ENCODE measurements at places on chromosomes 4 and X.
A peak's percentile ranks its signal among the peaks of the same experiment; 100 is the strongest.

- peak; percentile 48 for DNase-seq
Measured at GRCh38 chr4:133320576-133321170, 171.6 kb downstream of the PCDH10 start.

DNA sequence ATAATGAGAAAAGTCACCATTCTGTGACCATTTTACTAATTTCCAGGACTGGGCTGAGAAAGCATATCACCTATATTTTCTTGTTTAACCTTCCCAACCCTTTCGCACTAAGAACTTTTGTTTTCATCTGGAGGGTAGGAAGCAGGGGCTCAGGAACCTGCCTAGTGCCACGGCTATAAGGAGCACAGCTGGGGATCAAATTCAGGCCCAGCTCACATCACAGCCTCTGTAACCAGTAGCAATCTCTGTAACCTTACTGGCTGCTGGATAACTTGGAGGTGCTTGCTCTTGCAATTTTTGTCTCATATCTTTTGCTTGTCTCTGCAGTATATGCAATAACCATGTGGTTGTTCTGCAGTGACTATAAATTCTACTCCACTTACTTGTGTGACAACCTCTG lies 76.7 kb upstream of the PLAC1 start:
- no peak for DNase-seq

DNA sequence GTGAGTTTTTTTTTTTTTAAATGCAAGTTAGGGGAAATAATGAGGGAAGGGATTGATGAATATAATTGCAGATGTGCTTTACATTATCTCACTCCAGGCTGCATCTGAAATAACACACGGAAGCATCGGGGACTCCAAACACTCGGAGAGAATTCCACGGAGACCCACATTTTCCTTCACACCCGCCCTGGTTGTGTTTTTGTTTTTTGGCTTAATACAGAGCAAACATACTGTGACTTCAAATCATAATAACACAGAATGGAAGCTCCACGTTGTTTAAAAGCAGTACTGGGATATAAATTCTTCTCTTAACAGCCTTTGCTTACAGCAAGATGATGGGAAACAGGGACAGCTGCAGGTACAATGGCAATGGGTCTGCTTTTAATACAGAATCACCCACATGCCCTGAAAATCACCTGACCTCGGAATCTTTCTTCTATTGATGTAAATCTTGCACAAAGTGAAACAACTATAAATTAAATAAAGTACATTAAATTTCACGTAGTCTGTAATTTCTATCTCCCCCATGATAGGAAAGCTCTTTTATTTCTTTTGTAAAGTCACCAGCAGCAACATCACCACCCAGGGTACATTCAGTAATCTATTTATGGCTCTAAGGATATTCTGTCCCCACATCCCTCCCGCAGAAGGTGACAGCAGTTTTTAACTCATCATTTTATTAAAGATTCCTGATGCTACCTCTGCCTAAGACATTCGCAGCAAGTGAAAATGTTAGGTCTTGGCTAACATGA lies 119.3 kb downstream of the ZNF827 start:
- DNase-seq: no peak

GRCh38 chr4:54542540-54543041 lies 115.2 kb upstream of the KIT start:
- DNase-seq: no peak

GRCh38 chr4:150962245-150962644 lies 52.8 kb downstream of the LRBA start:
- no peak for DNase-seq
